ENCODE measurements at places on chromosomes 16 and 17.

DNA sequence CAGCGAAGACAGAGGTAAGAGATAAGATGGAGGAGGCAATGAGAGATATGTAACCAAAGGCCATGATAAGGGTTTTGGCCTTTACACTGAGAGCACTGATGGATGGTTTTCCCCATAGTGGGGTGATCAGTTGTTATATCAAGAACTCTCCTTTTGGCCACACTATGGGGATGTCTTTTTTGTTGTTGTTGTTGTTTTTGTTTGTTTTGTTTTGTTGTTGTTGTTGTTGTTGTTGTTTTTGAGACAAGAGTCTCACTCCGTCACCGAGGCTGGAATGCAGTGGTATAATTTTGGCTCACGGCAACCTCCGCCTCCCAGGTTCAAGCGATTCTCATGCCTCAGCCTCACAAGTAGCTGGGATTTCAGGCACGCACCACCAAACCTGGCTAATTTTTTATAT, 244.8 kb upstream of the DYNLRB2 start:
- DNase-seq = no peak

DNA sequence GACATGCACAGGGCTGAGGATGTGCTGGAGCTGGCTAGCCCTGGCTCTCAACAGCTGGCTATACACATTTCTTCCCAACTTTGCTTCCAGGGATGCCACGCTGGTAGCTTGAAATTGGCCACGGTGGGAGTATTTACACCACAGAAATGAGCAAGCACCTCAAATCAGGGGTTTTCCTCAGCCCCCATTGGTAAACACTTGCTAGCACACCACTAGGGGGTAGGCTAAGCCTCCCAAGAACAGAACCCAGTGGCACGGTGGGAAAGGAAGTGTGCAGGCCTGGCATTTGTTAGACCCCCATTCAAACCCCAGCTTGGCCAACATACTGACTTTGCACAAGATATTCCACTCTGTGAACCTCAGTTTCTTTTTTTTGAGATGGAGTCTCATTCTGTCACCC, 12.9 kb downstream of the DRC3 start:
- no peak for DNase-seq

GRCh38 chr16:82459580-82460256, 167.1 kb upstream of the CDH13 start:
- DNase-seq = no peak

- peak; percentile 7 for DNase-seq
Observed at GRCh38 chr17:37373530-37374159, 2.1 kb upstream of the C17orf78 start.

GRCh38 chr17:80243526-80244433, 16.9 kb upstream of the RNF213 start:
- no peak for DNase-seq

DNA sequence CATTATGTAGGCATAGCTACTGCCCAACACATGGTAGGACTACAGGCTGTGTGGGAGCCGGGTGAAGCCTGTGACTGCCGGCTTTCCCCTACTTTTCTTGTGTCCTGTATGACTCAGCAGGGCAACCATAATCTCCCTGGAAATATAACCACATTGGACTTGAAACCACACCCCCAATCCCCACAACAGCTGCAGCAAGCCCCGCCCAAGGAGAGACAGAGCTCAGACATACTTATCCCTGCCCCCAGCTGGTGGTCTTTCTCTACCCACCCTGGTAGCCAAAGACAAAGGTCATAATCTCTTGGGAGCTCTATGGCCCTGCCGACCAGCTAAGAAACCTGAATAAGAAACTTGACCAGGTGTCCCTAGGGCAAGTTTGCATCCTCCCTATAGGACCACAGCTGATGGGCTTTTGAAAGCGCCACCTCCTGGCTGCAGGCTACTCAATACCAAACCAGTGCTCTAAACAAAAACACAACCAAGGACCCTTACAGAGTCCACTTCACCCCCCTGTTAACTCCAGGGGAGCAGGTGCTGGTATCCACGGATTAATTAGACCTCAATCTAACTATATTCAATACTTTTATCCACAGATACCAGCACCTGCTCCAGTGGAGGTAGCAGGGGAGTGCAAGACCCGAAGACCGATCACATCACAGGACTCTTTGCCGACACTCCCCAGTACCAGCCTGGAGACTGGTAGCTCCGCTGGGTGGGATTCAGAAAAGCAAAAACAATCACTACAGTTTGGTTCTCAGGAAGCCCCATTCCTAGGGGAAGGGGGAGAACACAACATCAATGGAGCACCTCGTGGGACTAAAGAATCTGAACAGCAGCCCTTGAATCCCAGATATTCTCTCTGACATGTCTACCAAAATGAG, 91.2 kb downstream of the IRX5 start:
- DNase-seq = no peak

DNA sequence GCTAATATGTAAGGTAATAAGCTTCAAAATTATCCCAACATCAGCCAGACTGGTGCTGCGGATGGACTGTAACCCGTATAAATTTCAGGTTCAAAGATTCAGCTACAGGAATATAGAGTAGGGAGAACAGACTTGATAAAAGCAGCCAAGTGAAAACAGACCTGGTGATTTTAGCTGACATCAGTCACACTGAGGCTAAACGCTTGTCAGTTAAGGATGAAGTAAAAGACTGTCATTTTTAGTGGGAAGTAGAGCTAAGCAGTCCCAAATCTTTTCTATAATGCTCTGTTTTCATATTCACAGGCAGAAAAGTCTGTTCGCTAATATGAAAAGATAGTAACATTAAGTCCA, 35.4 kb downstream of the CMTM4 start:
- DNase-seq = no peak

All from nucleus accumbens (tissue), 56 donors.